ENCODE measurements at places on chromosomes 1 and 21. TPM values are rescaled to one million over a fixed set of nuclear protein-coding genes. Genes with fewer than 3 reads are reported as not detected.

CACNA1S gene
- total RNA-seq: not detected

SLC19A1 gene
- 34.7 TPM for total RNA-seq

RGS4 gene
- total RNA-seq: 21.0 TPM

CD244 gene
- total RNA-seq: not detected

DPT gene
- total RNA-seq: not detected

PRR9 gene
- not detected for total RNA-seq

TMEM200B gene
- total RNA-seq: 6.9 TPM

MROH9 gene
- not detected for total RNA-seq

OLIG1 gene
- total RNA-seq: not detected

MPZL1 gene
- 43.0 TPM for total RNA-seq

KRTAP19-8 gene
- not detected for total RNA-seq

KCNK1 gene
- total RNA-seq: 9.8 TPM

DNAI4 gene
- total RNA-seq: 0.94 TPM

PRDX6 gene
- total RNA-seq: 237 TPM

EFNA1 gene
- total RNA-seq: 26.3 TPM

FOXD2 gene
- not detected for total RNA-seq

ABCG1 gene
- not detected for total RNA-seq

CFAP107 gene
- not detected for total RNA-seq

CCDC27 gene
- not detected for total RNA-seq

LRRC8D gene
- 33.8 TPM for total RNA-seq

KCNJ15 gene
- total RNA-seq: 40.8 TPM

EPHA10 gene
- total RNA-seq: under 0.01 TPM

ZNF697 gene
- 6.8 TPM for total RNA-seq

FAM110D gene
- not detected for total RNA-seq

ERICH3 gene
- 0.14 TPM for total RNA-seq

PLA2G2F gene
- 4.2 TPM for total RNA-seq

LRRC3 gene
- 3.0 TPM for total RNA-seq

SPATA45 gene
- not detected for total RNA-seq

DCST1 gene
- total RNA-seq: not detected

BTF3L4 gene
- total RNA-seq: 47.4 TPM

NPR1 gene
- total RNA-seq: 0.92 TPM

TNFRSF9 gene
- 0.69 TPM for total RNA-seq

C4BPB gene
- total RNA-seq: not detected

SMIM12 gene
- 30.8 TPM for total RNA-seq

ANKRD65 gene
- total RNA-seq: 2.7 TPM

IFI6 gene
- 28.3 TPM for total RNA-seq

IGSF21 gene
- not detected for total RNA-seq

UBE2U gene
- total RNA-seq: not detected

SCAMP3 gene
- 89.7 TPM for total RNA-seq

NUP210L gene
- not detected for total RNA-seq

CTSK gene
- 2.0 TPM for total RNA-seq

FYB2 gene
- not detected for total RNA-seq

LCE1F gene
- not detected for total RNA-seq

SYT2 gene
- not detected for total RNA-seq

CELA3A gene
- not detected for total RNA-seq
